ENCODE measurements at places on chromosomes 4 and X. TPM values are rescaled to one million over a fixed set of nuclear protein-coding genes. Genes with fewer than 3 reads are reported as not detected.

WNK3 gene
- 2.4 TPM for total RNA-seq

KLHL13 gene
- total RNA-seq = 0.46 TPM

GPC3 gene
- total RNA-seq = 19.3 TPM

GLRA3 gene
- not detected for total RNA-seq

TXK gene
- total RNA-seq = 0.59 TPM

LRCH2 gene
- total RNA-seq = 19.7 TPM

VCX3A gene
- total RNA-seq = not detected

NDST3 gene
- total RNA-seq = 2.4 TPM
